ENCODE measurements at places on chromosomes 4 and X. TPM values are rescaled to one million over a fixed set of nuclear protein-coding genes. Genes with fewer than 3 reads are reported as not detected.

Gene FAM241A
- total RNA-seq: 5.0 TPM

Gene ABCG2
- 5.2 TPM for total RNA-seq

Gene RENBP
- total RNA-seq: 10.0 TPM

Gene PRR32
- total RNA-seq: not detected

Gene COL4A6
- total RNA-seq: 126 TPM

Gene NEUROG2
- not detected for total RNA-seq

Gene NHS
- 5.0 TPM for total RNA-seq

Gene ATP6AP2
- 105 TPM for total RNA-seq

- DNase-seq: no peak
Measured at GRCh38 chrX:22674932-22675331, 324.8 kb upstream of the DDX53 start.

DNA sequence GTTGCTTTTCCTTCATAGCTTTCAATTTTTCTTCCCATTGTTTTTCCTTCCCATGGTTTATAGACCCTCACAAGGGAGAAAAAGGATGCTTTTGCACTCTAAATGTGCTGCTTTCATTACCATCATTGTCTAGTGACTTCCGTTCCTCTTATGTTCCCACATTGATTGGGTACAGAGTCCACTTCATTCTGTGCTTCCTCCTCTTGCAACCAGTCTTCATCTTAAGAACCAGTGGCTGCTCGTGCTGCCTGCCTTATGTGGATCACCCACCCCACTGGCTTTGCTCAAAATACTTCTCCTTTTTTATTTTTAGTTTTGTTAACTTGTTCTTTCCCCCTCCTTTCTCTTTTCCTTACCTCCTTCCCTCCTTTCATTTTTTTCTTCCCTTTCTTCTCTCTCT, 76.5 kb upstream of the BOD1L1 start:
- DNase-seq: no peak

- DNase-seq: no peak
Measured at GRCh38 chr4:104901438-104901837, 245.2 kb upstream of the TET2 start.

GRCh38 chr4:99629962-99630554, 27.6 kb downstream of the C4orf54 start:
- DNase-seq: no peak

- no peak for DNase-seq
Measured at GRCh38 chr4:170091069-170091696, 1.4 kb upstream of the AADAT start.

- no peak for DNase-seq
Measured at GRCh38 chr4:89055157-89056080, 1.6 kb downstream of the FAM13A start.

GRCh38 chrX:11304829-11305228, 11.6 kb downstream of the AMELX start:
- no peak for DNase-seq

GRCh38 chr4:53816561-53816960, 225.3 kb upstream of the LNX1 start:
- DNase-seq: no peak

DNA sequence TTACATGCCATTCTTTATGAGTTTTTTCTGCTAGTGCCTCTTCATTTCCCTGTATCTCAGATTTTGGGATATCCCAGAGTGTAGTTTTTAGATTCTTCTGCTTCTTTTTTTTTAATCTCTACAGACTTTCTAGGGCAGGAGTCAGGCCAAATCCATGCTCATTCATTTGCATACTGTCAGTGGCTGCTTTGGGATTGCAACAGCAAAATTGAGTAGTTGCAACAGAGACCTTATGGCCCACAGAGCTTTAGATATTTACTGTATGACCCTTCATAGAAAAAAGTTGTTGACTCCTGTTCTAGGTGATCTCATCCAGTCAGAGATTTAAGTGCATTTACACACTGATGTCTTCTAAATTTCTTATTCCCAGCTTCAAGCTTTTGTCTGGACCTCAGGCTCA, 35.3 kb downstream of the ARFIP1 start:
- no peak for DNase-seq
